ENCODE measurements at places on chromosomes 2 and 18.

GRCh38 chr2:43041173-43041591 is 185.2 kb downstream of the ZFP36L2 start:
- no peaks in the 10 kb centered on the region for H3K27me3 ChIP-seq
- H3K36me3 ChIP-seq: no peaks in the 10 kb centered on the region
- DNase-seq: peak; percentile 88
- no peak overlapping the region for H3K4me3 ChIP-seq

GRCh38 chr18:11366410-11366809 is 217.0 kb upstream of the PIEZO2 start:
- H3K4me3 ChIP-seq: no peak overlapping the region
- no peak for DNase-seq
- no peaks in the 10 kb centered on the region for H3K36me3 ChIP-seq
- H3K4me1 ChIP-seq: no peaks in the 10 kb centered on the region
- no peak overlapping the region for H3K27ac ChIP-seq

DNA sequence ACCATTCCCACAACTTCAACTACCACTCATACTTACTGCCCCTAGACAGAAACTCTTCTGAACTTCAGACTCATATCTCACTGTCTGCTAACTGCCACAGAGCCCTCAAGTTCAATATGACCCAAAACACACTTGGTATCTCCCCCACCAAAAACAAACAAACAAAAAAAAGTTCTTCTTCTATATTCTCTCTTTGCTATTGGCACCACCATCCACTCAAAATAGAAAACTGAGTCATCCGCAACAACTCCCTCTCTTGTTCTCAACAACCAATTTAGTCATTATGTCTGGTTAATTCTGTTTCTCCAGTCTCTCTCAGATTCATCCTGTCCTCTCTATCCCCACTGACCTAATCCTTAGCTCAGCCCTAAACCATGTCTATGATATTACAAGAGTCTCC is 7.2 kb upstream of the DCTN1 start:
- H3K27me3 ChIP-seq: no peaks in the 10 kb centered on the region
- no peak overlapping the region for H3K4me3 ChIP-seq
- H3K27ac ChIP-seq: no peak overlapping the region
- no peak for DNase-seq
- H3K4me1 ChIP-seq: peaks cover 9% of the 10 kb centered on the region

DNA sequence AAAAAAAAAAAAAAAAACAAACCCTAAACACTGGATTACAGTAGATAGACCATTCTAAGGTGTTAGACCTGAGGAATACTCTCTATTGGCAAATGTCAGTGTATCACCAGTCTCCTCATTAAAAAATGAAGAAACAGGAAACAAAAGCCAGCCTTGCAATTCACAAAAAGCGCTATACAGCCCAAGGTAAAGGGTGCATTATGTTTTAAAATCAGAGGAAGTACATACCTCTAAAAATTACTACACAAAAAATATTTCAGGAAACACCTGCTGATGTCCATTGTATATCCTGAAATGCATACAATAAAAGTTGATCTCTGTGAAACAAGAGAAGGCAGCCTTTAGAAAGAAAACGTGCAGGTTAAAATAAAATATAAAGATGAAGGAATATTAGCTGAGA is 54.9 kb upstream of the TSPYL6 start:
- H3K36me3 ChIP-seq: no peaks in the 10 kb centered on the region
- DNase-seq: no peak
- no peak overlapping the region for H3K4me3 ChIP-seq
- H3K27ac ChIP-seq: no peak overlapping the region

GRCh38 chr2:42008241-42008921 is 39.4 kb upstream of the PKDCC start:
- no peak overlapping the region for H3K4me3 ChIP-seq
- H3K27ac ChIP-seq: no peak overlapping the region
- no peak for DNase-seq
- no peaks in the 10 kb centered on the region for H3K4me1 ChIP-seq
- no peaks in the 10 kb centered on the region for H3K27me3 ChIP-seq
- no peaks in the 10 kb centered on the region for H3K36me3 ChIP-seq

DNA sequence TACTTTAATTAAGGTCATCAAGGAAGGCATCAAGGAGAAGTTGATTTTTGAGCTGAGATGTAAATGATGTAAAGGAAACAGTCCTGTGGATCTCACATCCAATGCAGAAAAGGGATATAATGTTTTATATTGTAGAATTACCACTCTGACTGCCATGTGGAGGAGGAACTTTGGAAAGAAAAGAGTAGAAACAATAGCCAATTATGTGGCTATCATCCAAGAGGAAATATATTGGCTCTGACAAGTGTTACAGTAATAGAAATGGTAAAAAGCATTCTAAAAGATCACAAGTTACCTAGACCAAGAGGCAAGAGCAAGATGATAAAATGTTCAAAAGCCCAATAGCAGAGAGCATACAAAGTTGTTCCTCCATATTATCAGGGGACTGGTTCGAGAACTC is 26.8 kb downstream of the BARD1 start:
- no peak overlapping the region for H3K27ac ChIP-seq
- no peaks in the 10 kb centered on the region for H3K27me3 ChIP-seq
- no peaks in the 10 kb centered on the region for H3K4me1 ChIP-seq
- no peak overlapping the region for H3K4me3 ChIP-seq
- DNase-seq: no peak

GRCh38 chr2:225040856-225041206 is 1.4 kb downstream of the DOCK10 start:
- peaks cover 43% of the 10 kb centered on the region for H3K27me3 ChIP-seq
- peak overlapping the region; percentile 47 for H3K4me3 ChIP-seq
- DNase-seq: no peak
- no peaks in the 10 kb centered on the region for H3K4me1 ChIP-seq
- no peak overlapping the region for H3K27ac ChIP-seq

Measured in large intestine (tissue), 12 donors.